Activated T-helper 1 cell treated with anti-CD3 and anti-CD28 coated beads, Interleukin-12 subunit alpha, Interleukin-12 subunit beta, Interleukin-2, Interleukin-4 antibody, amounts not matched to agents 30 ng/mL and 10 ng/mL and 1 ng/mL, durations not matched to agents 14 hours and 24 hours and 36 hours (primary cell): ENCODE measurements at places on chromosomes 12 and 14.

- DNase-seq: no peak
Observed at GRCh38 chr12:6332459-6332858, 9.4 kb downstream of the TNFRSF1A start.

- DNase-seq: no peak
Observed at GRCh38 chr14:54766276-54767138, 136.1 kb downstream of the GCH1 start.

GRCh38 chr12:47989023-47989417 lies 15.3 kb downstream of the COL2A1 start:
- no peak for DNase-seq

- DNase-seq: no peak
Observed at GRCh38 chr12:99997806-99998205, 13.1 kb upstream of the ANKS1B start.

GRCh38 chr12:3697311-3697870 lies 55.5 kb downstream of the CRACR2A start:
- DNase-seq: no peak

DNA sequence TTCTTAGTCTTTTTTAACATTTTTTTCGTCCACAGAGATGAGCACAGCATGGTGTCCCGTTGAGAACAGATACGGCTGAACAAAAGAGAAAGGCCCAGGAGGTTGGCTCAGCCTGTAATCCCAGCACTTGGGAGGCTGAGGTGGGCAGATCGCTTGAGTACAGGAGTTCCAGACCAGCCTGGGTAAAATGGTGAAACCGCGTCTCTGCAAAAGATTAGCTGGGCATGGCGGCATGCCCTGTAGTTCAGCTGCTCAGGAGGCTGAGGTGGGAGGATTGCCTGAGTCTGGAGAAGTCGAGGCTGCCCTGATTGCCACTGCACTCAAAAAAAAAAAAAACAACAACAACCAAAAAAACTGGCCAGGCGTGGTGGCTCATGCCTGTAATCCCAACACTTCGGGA lies 5.9 kb upstream of the EP400 start:
- DNase-seq: no peak

DNA sequence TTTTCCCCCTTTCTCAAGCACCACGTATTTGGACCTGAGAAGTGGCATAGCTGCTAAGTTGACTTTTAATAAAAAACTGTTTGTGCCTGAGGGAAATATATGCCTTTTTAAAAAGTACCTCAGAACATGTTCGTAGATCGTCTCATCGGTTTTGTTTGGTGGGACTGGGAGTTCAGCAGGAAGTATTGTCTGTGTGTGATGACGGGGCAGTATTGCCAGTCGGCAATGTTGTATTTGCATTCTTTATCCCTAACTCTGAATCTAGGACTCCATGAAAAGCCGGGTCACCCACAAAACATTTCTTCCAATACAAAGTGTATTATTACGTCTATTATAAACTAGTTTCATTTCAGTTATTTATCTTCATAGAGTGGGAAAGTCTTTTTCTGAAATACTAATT lies 19.7 kb upstream of the FGD4 start:
- DNase-seq: no peak

- no peak for DNase-seq
Observed at GRCh38 chr12:119809023-119809422, 68.1 kb downstream of the CIT start.

- no peak for DNase-seq
Observed at GRCh38 chr14:94680862-94681288, 68.7 kb downstream of the SERPINA3 start.

GRCh38 chr12:88904705-88905104 lies 324.4 kb upstream of the KITLG start:
- DNase-seq: no peak

DNA sequence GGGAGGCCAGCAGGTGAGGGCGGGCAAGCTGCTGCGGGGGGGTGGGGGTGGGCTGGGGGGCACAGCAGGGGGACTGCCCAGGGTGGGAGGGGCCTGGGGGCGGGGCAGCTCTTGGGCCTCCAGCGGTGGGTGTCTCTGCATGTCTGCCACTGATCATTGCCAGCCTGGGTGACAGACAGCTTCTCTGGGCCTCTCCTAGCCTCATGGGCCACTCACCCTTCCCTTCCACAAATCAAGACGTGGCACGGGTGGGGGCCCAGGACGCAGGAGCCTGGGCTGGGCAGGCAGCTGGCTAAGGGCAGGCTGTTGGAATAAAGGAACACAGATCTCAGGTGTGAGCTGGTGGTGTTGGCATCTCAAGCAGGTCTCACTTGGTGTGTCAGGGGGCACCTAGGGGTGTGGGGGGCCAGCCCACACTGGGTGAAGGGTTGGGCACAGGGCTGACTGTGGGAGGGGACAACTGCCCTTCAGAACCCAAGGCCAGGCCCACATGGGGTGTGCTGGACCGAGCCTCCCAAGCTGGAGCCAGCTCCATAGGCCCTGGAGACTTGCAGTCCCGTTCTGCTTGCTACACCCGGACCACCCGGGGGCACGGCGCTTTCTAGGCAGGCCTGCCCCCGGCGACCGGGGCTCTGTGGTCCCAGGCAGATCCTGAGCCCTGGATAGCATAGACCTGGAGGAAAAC lies 3.0 kb downstream of the TEDC1 start:
- no peak for DNase-seq

GRCh38 chr14:68512088-68512487 lies 280.8 kb downstream of the ZFP36L1 start:
- DNase-seq: no peak
